Hematopoietic multipotent progenitor cell treated with erythropoietin and hydrocortisone succinate and interleukin-3 and kit ligand, for 8 days (in vitro differentiated cells): ENCODE measurements at places on chromosomes 4 and X.

DNA sequence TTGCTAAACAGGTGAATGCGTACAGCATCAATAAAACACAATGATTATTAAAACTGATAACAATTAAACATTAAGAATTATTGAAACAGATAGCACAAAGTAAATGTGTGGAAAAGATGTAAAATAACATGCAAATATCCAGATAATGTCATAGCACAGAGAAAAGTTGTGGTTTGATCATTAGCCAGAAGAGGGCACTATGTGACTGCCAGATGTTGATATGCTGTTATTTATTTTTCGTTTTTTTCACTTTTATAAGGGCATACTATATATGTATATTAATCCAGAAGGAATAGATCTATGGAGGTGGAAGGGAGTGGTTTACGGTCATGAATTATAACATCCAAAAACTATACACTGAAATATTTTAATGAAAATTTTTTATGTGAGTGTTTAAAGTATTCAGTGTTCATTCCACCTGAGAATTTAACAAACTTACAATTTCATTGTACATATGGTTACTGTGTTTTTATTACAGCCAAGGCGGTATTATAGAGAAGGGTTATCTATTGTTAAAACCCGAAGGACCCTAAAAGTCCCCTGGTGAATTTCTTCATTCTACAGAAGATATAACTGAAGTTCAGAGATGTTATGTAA lies 211.9 kb upstream of the UGT8 start:
- DNase-seq = peak; percentile 33

DNA sequence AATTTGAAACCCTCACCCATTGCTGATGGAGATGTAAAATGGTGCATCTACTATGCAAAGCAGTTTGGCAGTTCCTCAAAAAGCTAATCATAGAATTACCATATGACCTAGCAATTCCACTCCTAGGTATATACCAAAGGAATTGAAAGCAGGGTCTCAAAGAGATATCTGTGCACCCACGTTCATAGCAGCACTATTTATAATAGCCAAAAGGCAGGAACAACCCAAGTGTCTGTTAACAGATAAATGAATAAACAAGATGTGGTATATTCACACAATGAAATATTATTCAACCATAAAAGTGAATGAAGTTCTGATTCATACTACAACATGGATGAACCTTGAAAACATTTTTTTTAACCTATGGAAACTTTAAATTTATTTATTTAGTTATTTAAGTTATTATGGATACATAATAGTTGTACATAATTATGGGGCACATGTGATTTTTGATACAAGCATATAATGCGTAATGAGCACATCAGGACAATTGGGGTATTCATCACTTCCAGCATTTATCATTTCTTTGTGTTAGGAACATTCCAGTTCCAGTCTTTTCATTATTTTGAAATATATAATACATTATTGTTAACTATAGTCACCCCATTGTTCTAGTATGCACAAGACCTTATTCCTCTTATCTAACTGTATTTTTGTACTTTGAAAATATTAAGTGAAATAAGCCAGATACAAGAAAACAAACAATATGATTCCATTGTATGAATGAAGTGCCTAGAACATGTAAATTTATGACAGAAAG lies 205.6 kb upstream of the CNKSR2 start:
- no peak for DNase-seq

DNA sequence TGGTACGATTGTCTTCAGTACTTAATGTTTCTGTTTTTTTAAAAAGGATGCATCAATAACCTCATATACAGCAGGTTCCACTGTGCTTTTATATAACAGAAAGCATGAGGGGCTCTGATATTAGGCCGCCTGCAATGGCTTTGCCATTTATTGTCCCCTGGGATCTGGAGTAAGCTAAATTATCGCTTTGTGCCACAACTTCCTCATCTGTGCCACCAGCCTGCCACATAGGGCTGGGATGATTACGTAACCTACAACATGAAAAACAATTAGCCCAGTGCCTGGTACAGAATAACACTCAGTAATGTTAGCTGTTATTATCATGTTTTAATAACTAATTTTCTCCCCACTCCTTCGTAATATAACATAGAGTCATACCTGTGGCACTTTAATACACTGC lies 65.5 kb upstream of the TRIM2 start:
- DNase-seq = peak; percentile 90

GRCh38 chr4:74638001-74638400 lies 156.3 kb downstream of the BTC start:
- DNase-seq = no peak

DNA sequence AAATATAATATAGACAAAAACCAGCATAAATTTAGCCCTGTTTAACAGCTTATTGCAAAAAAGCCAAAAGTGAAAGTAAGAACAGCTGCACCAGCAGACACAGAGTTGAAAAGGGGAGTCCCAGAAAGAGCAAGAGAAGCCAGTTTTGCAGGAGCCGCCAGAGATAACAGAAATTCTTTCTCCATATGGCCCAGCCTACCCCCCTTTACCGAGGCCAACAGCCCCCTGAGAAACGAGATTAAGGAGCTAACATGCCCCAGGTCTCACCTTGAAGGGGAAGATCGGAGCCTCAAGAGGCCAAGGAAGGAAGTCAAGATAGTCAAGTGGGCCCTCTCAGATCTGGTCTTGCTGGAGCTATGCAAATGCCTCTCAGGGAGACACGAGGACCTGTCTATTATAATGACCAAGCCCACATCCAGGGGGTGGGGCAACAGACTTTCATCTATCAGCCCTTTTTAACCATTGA lies 4.8 kb downstream of the ACOX3 start:
- DNase-seq = peak; percentile 79

GRCh38 chr4:168183717-168184571 lies 91.6 kb downstream of the ANXA10 start:
- peak; percentile 56 for DNase-seq

GRCh38 chrX:9671998-9672397 lies 93.6 kb downstream of the GPR143 start:
- no peak for DNase-seq

- no peak for DNase-seq
These were observed 140.1 kb upstream of the DDX53 start for GRCh38 chrX:22859642-22860041.

DNA sequence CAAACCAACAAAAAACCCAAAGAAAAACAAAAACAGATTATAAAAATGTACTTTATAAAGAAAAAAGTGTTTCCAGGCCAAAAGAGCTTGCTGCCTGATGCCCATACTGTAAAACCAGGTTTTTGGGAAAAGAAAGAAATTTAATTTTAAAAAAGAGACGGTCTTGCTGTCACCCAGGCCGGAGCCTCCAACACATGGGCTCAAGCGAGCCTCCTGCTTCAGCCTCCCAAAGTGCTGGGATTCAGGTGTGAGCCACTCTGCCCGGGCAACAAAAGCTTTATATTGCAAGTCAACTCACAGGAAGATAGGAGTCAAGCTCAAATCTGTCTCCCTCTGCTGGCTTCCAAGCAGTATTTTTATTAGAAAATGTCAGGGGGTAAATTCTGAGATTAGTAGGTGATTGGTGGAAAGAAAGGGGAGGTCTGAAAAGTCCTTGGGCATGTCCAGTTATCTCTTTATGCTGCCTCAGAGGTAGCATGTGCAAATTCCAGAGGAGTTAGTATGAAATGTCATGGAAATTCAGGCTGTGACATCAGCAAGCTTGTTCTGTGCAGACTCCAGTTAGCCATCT lies 39.4 kb downstream of the MGST2 start:
- DNase-seq = peak; percentile 57

DNA sequence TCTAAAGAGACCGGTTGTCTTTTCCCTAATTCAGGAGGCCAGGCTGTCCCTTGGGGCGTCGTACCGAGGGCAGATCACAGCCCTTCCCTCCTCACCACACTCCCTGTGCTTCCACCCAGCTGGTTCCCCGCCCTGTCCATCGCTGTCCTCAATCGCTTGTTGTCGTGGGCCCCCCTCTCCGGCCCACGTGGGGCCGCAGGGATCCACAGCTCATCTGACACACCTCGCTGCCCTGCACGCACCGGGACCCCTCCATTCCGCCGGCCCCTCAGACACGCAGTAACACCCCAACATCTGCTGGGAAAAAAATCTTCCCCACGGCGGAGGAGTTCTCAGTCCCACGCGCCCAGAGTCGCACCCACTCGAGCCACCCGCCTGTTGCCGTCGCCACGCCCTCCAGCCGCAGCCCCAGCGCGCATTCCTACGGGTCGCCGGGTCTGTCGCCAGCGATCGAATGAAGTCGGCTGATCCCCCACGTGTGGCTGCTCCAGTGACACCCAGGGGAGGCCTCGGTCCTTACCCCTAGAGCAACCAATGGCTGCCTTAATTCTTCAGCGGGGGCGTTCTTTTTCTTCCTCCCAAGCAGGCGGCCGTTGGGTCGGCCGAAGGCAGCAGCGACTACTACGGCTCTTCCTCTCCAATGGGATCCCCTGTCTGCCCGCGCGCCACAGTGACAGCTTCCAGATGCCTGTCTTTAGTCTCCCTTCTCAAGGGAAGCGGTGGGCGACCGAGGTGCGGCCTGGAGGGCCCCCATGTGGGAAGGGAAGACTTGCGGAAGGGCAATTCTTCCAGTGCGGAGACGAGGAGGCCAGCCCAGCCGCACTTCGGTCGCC lies 893 bp upstream of the SEPTIN11 start:
- peak; percentile 90 for DNase-seq

- no peak for DNase-seq
These were observed 85.1 kb downstream of the PDLIM5 start for GRCh38 chr4:94536649-94537469.

DNA sequence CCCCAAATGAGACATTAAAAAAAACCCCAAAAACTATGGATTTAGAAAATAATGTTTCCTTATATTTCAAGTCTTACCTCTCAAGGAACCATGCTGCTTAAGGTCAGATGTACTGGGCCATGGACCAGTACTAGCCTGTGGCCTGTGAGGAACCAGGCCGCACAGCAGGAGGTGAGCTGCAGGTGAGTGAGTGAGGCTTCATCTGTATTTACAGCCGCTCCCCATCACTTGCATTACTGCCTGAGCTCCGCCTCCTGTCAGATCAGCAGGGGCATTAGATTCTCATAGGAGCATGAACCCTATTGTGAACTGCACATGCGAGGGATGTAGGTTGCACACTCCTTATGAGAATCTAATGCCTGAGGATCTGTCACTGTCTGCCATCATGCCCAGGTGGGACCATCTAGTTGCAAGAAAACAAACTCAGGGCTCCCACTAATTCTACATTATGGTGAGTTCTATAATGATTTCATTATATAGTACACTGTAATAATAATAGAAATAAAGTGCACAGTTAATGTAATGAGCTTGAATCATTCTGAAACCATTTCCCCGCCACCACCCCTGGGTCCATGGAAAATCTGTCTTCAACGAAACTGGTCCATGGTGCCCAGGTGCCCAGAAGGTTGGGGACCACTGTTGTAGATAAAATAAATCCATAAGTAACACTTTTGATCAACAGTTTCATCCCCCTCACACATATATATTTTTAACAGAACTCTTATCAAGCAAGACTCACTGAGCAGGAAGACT lies 105.3 kb upstream of the CBR4 start:
- no peak for DNase-seq

DNA sequence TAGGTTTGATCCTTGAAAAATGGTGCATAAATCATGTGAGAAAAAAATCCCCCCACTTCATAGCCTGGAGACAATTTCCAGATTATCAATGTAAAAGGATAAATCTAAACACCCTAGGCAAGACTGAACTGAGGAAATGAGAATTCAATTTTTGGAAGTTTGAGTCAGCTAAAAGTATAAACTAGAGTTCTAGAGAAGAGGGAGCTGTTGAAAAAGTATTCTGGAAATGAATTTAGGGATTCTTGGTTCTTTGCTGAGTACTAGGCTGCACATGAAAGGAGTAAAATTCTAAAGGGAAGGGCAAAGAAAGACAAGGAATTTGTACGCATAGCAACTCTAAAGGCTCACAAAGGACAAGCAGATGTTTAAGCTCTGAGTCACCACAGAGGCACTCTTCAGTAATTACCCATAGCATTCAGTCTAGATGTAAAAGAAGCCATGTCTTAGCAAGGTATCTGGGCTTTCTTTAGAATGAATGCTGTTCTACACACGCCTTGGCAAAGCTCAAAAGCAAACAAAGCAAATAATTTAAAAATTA lies 896.5 kb downstream of the PDHA2 start:
- DNase-seq = no peak

GRCh38 chr4:74426101-74426500 lies 18.8 kb upstream of the AREG start:
- no peak for DNase-seq

DNA sequence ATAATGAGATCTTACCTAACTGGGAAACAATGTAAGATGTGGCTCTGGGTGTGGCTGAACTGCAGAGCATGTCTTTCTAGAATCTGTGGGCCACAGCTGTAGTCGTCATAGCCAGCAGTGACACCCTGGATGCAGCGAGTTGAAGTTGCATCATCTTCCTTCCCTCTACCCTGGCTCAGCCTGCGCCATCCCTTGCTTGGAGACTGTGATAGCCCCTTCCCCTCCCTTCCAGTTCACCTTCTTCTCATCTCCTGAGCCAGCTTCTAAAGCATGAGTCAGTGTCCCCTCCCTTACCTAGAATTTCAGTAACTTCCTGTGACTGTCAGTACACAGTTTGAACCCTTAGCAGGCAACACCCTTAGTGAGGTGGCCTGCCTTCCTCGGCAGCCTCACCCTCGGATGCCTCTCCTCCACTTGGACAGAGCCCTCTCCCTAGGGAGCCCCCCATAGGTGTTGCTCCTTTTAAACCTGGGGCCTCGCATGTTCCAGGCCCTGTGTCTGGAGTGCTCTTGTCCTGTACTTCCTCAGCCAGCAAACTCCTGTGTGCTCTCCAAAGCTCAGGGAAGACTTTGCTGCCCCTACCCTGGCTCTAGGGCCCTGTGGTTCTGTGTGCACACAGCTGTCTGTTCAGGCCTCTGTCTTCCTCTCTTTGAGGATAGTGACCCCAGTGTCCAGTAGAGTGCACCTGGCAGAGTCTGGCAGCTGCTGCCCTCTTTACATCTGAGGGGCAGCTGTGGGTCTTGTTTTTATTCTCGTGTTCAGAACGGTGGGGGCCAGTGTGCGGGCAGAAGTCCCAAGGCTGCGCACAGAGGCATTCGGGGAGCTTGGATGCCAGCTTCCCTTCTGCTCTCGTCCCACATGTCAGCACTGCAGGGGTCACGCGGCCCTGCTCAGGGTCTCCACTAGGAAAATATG lies 43.7 kb upstream of the TADA2B start:
- DNase-seq = no peak

- DNase-seq = no peak
These were observed 207.1 kb downstream of the ZNF330 start for GRCh38 chr4:141427726-141428296.

DNA sequence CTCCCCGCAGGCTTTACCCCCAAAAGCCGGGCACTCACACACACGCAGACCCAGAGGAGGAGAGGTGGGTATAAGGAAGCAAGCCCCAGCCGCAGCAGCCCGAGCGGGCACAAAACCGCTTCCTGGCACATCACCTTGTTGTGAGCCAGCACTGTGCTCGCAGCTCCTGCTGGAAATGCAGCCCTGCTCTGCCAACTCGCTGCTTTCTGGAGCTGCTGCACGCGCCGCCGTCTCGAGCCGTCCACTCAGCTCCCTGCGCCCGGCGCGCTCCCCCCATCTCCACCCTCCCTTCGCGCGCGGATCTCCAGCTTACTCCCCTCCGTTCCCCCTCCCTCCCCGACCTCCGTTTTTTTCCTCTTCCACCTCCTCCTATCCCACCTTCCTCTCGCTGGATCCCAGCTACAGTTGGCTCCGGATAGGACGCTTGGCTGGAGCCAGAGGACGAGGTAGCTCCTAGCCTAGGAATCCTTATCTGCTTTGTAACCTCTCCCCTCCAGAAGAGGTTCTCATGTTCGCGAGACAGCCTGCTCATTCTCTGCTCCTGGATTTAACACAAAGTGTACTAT lies at the start of gene SPOCK3:
Gene SPOCK3, minus strand, starts transcription at position 179 of the 566 bp plus-strand sequence.
- DNase-seq = no peak

- DNase-seq = no peak
These were observed 54.5 kb downstream of the TRIM2 start for GRCh38 chr4:153258750-153259149.
